ENCODE measurements at places on chromosomes 3 and 15. TPM values are rescaled to one million over a fixed set of nuclear protein-coding genes. Genes with fewer than 3 reads are reported as not detected.

DNA sequence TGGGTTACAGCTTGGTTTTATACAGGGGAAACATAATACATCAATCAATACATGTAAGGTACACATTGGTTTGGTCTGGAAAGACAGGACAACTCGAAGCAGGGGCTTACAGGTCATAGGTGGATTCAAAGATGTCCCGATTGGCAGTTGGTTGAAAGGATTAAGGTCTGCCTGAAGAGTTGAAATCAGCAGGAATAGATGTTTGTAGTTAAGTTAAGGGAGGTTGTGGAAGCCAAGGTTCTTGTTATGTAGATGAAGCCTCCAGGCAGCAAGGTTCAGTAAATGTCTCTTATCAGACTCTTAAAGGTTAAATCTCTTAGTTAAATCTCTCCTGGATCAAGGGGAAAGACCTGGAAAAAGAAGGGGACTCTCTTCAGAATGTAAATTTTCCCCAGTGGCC, 58.4 kb upstream of the MINAR1 start:
- DNase-seq, result no peak

DNA sequence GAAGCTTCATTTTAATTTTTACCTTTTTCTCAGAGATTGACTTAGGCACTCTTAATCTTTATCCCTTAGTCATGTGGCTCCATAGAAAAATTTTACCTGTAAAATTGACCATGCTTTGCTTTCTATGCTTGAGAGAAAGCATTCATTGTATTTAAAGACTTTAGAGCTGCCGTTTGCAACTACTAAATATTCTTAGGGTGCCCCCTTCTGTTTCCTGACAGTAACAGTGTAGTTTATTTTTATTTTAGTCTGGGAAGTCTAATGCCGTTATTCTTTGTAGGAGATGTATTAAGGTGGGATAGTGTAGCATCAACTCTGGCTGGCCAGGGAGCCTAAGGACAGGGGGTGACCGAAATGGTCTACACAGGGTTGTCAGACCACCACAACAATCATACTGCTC, 84.5 kb upstream of the SYNPR start:
- DNase-seq, result peak; percentile 12

- no peak for DNase-seq
These were observed at the start of gene KY for GRCh38 chr3:134650431-134651346. KY (minus strand) TSS chr3:134651022; CDS start chr3:134650960, 62 bp downstream.

GRCh38 chr3:54047568-54047967, 74.8 kb upstream of the CACNA2D3 start:
- peak; percentile 2 for DNase-seq

DNA sequence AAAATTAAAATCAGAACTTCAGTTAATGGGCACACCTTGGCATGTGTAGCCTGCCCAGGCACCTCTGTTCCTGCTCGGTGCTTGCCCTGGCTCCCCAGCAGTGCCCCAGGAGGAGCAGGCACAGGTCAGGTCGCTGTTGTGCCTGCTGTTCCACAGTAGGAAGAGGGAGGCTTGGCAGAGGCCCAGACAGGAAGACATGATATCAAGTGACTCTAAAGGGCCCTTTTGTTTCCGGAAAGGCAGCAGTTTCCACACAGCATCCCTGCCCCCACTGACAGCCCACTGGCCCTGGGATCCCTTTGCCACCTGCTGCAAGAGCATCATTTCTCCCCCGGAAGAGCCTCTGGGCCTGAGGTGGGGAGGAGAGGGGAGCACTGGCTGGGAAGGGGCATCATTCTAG, 40.5 kb upstream of the HES1 start:
- DNase-seq, result no peak

GRCh38 chr15:83610132-83610531, 43.8 kb upstream of the ADAMTSL3 start:
- DNase-seq, result no peak

GRCh38 chr15:98684436-98684835, 36.1 kb downstream of the IGF1R start:
- no peak for DNase-seq

DNA sequence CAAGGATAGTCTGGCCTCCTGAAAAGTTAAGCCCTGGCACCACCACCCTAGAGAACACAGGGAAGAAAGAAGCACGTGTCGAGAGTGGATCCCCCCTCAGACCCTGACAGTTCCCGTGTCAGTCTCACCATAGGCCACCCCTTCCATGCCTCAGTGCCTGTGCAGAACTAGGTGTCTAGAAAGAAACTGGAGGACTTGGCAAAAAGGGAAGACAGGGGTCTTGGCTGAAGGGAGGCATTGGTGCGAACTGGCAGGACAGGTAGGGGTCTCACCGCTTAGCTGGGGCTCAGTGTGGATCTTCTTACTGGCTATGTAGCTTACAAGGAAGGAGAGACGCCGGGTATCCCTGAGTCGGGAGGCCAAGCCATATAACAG, 518 bp downstream of the QARS1 start:
- no peak for DNase-seq

GRCh38 chr3:24514119-24514518, 19.5 kb upstream of the THRB start:
- no peak for DNase-seq

The EMC7 gene
- 40.0 TPM for total RNA-seq

The DLL4 gene
- not detected for total RNA-seq

The RBM6 gene
- total RNA-seq, result 36.6 TPM

The POTEB2 gene
- not detected for total RNA-seq

The PLA2G4D gene
- not detected for total RNA-seq

The KNG1 gene
- not detected for total RNA-seq

The NUP210 gene
- 16.3 TPM for total RNA-seq

The ZNF385D gene
- total RNA-seq, result not detected

The PAQR5 gene
- total RNA-seq, result 5.3 TPM

The KNL1 gene
- total RNA-seq, result 33.6 TPM
